RPMI8226 (cell line): ENCODE measurements at places on chromosomes 5 and 9.
A peak's percentile ranks its signal among the peaks of the same experiment; 100 is the strongest.

DNA sequence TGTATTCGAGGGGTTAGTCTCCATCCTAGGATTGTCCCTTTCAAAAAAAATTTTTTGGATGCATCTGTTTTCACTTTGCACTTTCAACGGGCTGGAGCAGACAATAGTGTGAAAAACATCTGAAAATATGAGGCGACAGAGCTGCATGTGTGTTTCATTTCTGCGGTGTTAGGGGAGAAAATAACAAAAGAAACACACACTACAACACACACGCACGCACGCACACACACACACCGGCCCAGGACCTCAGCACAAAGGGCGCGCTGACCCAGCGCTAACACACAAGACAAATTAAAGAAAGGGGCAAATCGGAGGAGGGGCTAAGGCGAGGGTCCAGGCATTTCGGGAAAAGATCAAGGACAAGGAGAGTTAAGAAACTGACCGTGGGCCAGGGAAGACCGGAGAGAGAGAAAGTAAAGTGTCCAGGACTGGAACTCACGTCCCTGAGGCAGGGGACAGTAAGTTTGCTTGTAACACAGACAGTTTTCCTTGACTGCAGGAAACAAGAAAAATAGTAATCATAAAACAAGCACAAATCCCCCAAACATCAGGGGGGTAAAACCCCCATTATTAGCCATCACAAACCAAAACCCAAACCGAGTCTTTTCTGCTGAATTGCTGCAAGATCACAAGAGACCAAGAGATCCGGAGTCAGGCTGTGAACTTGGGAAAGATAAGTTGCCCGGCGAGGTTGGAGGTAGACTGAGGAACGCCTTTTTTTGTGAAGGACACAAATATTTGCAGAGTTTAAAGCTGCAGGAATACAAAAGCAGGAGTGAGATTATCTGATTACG lies 302.1 kb downstream of the PARP8 start:
- DNase-seq = no peak

GRCh38 chr5:73442231-73442811 lies 6.3 kb downstream of the FOXD1 start:
- no peak for DNase-seq

GRCh38 chr5:53694520-53695022 lies 134.1 kb downstream of the NDUFS4 start:
- no peak for DNase-seq

DNA sequence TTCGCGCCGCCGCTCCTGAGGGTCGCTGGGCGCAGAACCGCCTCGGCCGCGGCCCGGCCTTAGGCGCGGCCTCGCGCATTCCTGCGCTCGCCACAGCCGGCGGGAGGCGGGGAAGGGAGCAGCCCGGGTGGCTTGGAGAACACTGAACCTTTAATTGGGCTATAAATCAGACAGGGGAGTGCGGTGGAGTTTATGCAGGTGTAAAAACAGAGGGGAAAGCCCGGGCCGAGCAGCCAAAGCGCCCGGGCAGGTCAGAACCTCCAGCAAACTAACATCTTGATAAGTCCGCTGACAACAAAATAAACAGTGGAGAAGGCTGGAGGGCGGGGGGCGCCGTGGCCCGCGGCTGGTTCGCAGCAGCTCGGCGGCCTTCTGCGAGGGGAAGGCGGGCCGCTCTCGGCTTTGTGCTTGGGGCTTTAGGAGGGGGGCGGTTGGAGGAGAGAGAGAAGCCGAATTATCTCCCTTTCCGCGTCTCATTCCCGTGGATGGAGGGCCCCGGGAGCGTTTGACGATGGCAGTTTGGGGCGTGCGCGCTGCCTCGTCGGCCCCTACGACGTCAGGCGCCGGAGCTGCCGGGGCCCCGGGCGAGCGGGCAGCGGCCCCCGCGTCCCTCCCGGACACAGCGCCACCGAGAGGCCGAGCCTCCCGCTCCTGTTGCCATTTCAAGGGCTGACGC lies 11.3 kb downstream of the FOXD1 start:
- peak; percentile 40 for DNase-seq

- DNase-seq = peak; percentile 7
Measured at GRCh38 chr9:86062845-86063693, 36.3 kb downstream of the GOLM1 start.

DNA sequence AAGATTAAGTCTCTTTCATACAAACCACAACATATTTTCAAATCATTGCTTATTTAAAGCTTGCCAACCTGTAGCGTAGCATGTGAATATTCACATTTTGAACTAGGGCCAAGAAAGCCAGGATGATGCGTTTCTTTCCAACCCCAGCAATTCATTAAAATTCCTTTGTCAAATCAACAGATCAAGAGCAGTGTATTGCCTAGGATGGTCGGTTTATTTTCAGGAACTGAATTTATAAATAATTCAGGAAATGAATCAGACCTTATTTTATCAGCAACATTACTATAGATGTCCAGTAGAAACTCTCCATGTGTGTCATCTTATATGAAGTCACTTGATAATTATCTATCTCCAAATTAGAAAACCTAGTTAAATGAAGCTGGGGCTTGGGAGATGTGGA lies 13.2 kb upstream of the AUH start:
- DNase-seq = no peak

GRCh38 chr9:134621558-134622110 lies 20.0 kb upstream of the COL5A1 start:
- no peak for DNase-seq

DNA sequence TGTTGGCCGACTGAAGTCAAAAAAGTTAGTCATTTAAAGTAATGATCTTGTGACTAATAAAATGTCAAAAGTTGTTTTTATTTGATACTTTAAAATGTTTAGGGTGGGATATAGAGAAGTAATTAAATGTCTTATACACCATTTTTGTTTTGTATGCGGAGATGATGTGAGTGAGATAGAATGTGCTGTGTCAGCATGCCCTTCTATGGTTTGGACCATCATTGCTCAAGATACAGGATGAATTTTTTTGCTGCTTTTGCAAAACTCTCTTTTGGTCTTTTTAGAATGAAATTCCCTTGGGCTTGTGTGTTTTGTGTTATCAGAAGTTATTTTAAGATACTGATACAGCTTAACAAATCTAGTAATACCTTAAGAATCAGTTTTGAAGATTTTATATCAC lies 12.5 kb downstream of the SRFBP1 start:
- DNase-seq = no peak

DNA sequence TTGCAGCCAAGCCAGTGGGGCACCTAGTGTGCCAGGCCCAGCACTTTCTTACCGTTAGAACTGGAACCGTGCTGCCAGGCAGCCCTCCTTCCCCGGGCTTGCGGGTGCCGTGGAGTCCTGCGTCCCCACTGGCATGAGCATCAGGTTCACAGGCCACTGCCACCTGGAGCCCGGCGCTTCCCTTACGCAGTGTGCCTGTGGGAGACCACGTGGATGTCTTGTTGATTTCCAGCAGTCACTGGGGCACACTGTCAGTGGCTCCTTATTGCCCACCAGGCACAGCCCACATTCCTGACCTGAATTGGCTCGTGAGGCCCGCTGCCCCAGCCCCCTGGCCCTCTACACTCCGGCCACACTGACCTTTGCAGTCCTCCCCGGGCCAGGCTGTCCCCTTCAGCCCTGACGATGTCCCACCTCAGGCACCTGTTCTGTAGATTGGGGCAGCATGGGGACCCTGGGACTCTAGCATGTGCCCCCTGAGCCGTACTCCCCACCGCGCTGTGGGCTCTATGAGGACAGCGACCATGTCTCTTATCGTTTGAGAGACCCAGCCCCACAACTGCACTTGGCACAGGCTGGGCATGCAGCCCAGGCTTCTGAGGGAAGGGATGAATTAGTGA lies 10.4 kb upstream of the CEL start:
- DNase-seq = no peak

- no peak for DNase-seq
Measured at GRCh38 chr9:35557320-35557719, 47.7 kb upstream of the TESK1 start.

- DNase-seq = no peak
Measured at GRCh38 chr9:19336166-19336565, 43.9 kb downstream of the RPS6 start.

GRCh38 chr9:81874931-81875330 lies 53.3 kb upstream of the SPATA31D4 start:
- no peak for DNase-seq

DNA sequence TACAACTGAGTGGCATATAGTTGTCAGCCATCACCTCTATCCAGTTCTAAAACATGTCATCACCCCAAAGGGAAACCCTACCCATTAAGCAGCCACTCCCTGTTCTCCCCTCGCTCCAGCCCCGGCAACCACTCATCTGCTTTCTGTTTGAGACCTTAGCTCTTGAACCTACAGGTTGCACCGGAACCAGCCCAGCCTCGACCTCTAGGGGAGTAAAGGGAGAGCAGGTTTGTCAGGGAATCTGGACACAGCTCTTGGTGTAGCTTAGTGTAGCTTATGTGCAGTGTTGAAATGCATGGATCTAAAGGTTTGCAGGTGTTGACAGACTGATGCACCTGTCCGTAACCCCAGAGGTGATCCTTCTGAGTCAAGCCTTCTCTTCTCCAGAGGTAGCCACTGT lies 30.0 kb downstream of the NEURL1B start:
- DNase-seq = no peak

- peak; percentile 65 for DNase-seq
Measured at GRCh38 chr9:130417602-130418001, 27.2 kb upstream of the ASS1 start.

DNA sequence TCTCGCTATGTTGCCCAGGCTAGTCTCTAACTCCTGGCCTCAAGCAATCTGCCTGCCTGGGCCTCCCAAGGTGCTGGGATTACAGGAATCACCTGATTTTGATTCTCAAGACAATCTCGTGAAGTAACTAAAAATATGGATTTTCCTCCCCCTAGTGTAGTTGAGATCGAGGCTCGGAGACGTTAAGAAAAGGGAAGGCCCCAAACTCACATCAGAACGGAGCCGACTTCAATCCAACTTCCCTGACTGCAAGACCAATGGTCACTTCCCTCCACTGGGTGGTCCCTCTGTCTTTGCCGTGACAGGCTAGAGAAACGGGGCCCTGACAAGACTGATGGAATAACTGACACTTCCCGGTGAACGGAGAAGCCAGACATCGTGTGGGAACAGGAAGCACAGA lies 28.3 kb downstream of the BARHL1 start:
- no peak for DNase-seq

- DNase-seq = no peak
Measured at GRCh38 chr5:34608368-34608767, 47.8 kb upstream of the RAI14 start.

GRCh38 chr5:14332746-14333145 lies 189.6 kb downstream of the TRIO start:
- no peak for DNase-seq

DNA sequence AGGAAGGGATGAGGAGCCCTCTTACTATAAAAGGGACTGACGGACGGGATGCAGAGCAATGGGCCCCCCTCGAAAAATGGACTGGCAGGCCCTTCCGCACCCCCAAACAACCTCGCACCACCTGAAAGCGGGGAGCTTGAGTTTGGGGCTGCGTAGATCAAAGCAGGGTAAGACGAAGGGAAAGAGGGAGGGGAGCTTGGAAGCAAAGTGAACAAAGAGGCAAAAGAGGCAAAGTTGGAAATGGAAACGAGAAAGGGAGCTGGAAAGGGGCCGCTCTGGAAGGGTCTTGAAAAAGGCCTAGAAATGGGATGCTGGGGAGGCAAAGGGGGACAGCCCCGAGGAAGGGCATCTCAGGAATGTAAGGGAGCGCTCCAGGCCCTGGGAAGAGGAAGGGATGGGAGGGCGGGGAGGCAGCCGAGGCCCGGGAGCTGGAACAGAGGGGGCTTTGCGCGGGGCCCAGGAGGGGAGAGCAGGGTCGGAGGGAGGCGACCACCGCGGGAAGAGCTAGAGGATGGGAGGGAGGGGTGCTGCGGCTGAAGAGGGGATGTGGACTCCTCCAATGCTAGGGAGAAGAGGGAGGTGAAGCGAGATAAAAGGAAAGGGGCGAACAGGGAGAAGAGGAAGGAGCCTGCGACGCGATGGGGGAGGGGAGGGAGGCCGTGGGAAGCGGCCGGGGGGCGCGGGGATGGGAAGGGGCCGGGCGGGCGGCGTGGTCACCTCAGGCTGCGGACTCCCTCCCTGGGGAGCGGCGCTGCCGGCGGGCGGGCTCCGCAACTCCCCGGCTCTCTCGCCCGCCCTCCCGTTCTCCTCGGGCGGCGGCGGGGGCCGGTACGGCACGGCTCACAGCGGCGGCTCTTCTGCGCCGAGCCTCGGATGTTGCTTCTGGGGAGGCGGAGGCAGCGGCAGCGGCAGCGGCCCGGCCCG lies 577 bp downstream of the RNF145 start:
- DNase-seq = peak; percentile 22

GRCh38 chr9:23771746-23772384 lies 54.2 kb downstream of the ELAVL2 start:
- no peak for DNase-seq

GRCh38 chr9:87711857-87712800 lies 13.8 kb upstream of the CTSL start:
- no peak for DNase-seq

DNA sequence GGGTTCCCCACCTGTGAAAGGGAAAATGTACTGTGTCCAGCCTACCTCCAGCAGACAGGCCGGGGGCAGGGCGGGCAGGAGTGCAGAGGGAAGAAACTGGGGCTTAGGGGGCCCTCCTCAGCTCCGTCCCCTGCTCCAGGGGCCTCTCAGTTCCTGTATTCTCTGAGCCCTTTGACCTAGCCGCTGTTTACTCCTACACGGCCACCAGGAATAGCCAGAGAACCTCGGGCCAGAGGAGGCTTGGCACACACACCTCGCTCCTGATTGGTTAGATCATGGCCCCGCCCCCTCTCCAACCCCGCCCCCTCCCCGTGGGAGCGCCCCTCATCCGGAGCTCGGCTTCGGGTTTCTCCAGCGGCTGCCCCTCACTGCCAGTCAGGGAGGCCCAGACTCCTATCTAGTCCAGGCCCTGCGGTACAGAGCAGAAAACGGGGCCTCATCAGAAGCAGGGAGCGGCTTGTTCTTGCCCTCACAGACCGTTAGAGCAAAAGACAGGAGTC lies 2.2 kb downstream of the ST6GALNAC6 start:
- DNase-seq = peak; percentile 36

DNA sequence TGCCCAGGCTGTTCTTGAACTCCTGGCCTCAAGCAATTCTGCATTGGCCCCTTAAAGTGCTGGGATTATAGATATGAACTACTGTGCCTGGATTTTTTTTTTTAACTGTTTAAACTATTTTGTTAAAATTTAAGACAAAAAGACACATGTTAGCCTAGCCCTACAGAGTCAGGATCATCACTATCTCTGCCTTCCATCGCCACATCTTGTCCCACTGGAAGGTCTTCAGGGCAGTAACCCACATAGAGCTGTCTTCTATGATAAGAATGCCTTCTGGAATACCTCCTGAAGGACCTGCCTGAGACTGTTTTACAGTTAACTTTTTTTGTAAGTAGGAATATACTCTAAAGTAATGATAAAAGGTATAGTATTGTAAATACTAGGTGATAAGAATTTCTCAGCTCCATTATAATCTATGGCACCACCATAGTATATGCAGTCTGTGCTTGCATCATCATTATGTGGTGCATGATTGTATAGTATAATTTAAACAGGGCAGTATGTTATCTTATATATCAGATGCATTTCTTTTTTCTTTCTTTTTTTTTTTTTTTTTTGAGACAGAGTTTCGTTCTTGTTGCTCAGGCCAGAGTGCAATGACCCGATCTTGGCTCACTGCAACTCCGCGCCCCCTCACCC lies 52.7 kb downstream of the DENND4C start:
- no peak for DNase-seq
